NK-92 treated with Interleukin-12 subunit alpha and Interleukin-12 subunit beta, amount 100 ng/mL, for 24 hours (cell line): ENCODE measurements at places on chromosomes 1 and 21.

DNA sequence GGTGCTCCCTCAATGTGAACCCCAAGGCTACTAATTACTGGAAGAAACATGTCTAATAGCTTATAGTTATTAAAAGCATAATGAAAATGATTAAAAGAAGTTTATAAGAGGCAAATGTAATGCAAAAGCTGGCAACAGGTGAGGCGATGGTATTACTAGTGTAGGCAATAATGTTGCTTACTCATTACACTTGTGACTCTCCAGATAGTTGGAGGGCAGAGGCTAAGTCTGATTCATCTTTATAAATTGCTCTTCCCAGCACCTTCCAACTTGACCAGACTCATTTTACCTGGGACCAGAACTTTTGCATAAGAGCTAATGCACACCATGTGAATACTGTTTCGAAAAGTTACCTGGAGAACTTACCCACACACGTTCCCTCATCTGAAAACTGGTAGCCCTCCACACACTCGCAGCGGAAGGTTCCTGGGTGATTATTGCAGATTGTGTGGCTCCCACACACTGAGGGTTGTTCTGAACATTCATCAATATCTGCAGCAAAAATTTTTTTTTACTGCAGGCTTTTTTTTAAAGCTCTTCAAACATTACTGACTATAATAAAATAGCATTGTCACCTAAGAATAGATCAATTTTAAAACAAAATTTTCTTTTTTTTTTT, 48.0 kb downstream of the NID1 start:
- DNase-seq, result no peak

GRCh38 chr21:42301371-42302075, 13.7 kb downstream of the TFF3 start:
- no peak for DNase-seq

GRCh38 chr1:94803517-94804441, 16.4 kb upstream of the SLC44A3 start:
- DNase-seq, result no peak

DNA sequence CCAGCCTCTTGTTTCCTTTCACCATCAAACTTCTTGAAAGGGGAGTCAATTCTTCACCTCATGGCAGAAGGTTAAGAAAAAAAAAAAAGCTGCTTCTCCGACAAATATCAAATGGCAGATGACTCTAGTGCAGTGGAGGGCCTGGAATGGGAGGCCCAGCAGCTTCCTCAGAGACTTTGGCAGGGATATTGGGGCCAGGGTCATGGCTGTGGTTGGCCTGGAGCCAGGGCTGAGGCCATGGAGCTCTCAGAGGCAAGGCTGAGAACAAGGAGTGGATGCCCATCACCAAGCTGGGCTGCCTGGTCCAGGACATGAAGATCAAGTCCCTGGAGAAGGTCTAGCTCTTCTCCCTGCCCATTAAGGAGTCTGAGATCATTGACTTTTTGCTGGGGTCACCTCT, 18.7 kb downstream of the MTF1 start:
- no peak for DNase-seq

GRCh38 chr21:45478115-45478801, 64.0 kb downstream of the SLC19A1 start:
- no peak for DNase-seq

GRCh38 chr1:34668063-34668462, 86.8 kb upstream of the GJB5 start:
- DNase-seq, result no peak

GRCh38 chr1:234325878-234326496, 47.3 kb upstream of the COA6 start:
- no peak for DNase-seq

DNA sequence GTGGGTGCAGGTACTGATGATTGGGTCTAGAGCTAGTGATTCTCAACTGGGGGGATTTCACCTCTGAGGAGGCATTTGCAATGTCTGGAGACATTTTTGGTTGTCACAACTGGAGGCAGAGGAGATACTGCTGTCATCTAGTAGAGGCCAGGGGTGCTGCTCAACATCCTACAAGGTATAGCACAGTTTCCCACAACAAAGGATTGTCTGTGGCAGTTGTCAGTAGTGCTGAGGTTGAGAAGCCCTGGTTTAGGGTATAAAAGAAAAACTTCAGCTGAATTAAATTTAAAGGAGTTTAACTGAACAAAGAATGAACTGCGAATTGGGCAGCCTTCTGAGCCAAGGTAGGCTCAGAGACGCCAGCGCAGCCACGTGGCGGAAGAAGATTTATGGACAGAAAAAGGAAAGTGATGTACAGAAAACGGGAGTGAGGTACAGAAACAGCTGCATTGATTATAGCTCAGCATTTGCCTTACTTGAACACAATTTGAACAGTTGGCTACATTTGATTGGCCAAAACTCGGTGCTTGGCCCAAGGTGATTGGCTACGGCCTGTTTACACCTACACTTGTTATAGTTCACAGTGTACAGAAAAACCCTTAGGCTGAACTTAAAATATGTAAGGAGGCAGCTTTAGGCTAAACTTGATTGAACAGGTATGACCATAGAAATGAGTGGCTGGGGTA, 40.4 kb downstream of the MPZL1 start:
- no peak for DNase-seq

DNA sequence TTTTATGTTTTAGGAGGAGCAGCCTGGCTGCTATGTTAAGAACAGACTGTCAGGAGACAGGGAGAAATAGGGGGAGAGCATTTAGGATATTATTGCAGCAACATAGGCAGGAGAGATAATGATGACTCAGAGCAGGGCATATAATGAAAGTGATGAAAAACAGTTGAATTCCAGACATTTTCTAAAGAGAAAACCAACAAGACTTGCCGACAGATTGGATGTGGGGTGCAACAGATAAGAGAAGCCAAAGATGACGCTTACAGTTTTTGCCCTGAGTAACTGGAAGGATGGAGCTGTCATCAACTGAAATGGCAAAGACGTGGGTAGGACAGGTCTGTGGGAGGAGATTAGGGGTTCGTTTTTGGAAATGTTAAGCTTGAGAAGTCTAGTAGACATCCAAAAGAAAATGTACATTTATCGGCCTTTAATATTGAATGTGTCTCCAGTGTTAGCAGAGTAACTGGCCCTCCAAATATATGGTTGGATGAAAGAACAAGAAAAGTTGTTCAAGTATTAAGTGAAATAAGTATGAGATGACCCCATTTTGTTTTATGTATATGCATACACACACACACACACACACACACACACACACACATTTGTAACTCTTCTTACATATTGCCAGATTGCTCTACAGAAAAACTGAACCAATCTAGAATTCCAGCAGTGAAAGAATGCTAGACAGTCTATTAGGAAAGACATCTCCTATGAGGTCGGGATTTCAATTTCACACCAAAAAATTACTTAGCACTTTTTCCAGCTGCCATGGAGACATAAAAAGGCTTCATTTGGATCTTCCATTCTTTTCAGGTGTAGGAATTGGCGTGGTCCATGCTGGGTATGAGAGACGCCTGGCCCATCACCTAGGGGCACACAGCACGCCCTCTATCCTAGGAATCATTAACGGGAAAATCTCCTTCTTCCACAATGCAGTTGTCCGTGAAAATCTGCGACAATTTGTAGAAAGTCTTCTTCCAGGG, 17.2 kb downstream of the DNAJC16 start:
- no peak for DNase-seq
